RCC 7860 (cell line): ENCODE measurements at places on chromosomes 3 and 15.

GRCh38 chr3:50156549-50157493, 1.7 kb downstream of the SEMA3F start:
- DNase-seq: no peak

DNA sequence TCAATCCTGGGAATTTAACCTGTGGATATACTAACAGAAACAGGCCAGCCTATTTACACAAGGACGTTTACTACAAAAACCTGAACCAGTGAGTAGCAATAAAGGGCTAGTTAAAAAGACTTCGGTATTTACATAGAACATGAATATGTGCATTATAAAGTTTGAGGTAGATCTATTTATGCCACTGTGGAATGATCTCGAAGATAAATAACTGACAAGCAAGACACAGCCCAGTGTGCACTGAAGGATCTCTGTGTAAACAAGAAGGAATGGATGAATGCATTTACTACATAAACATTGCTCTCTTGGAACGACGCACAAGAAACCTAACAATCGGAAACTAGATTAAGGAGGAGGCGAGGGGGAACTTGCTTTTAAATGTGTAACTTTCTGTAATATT, 132.0 kb upstream of the NSMCE3 start:
- DNase-seq: no peak

DNA sequence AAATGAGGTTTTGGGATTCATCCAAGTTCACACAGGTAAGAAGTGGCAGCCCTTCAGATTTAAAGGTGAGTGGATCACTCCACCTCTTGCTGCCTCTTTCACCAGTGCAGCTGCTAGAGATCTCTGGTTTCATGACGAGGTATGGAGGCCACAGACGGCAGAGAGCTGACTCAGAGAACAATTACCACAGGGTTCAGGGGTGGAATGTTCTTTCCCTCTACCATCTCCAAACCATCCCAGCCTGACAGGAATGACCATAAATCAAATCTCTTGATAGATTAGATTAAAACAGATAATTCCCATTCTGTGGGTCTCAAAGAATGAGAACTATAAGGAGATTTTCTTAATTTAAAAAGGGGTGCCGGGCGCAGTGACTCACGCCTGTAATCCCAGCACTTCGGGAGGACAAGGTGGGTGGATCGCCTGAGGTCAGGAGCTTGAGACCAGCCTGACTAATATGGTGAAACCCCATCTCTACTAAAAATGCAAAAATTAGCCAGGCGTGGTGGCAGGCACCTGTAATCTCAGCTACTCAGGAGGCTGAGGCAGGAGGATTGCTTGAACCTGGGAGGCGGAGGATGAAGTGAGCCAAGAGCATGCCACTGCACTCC, 174.2 kb upstream of the ATP11B start:
- DNase-seq: no peak

GRCh38 chr3:195098741-195099525, 172.0 kb downstream of the XXYLT1 start:
- DNase-seq: no peak

- no peak for DNase-seq
These were observed 75.4 kb downstream of the PRICKLE2 start for GRCh38 chr3:64149886-64150285.

DNA sequence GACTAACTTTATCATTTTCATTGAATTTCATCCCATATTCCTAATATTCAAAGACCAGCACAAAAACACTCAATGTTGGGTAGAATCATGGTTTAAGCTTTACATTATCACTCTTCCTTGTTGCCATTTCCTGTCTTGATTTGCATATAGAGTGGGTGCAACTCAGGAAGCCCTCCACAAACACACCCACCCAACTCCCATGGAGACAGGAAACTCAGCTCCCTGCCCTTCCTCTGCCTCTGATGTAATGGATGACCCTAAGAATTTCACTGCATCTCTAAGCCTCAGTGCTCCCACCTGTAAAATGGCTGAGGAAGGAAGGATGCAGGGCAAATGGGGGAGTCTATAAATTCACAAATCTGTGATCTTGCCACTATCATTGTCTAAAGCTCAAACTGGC, 98.1 kb upstream of the BFSP2 start:
- peak; percentile 8 for DNase-seq

DNA sequence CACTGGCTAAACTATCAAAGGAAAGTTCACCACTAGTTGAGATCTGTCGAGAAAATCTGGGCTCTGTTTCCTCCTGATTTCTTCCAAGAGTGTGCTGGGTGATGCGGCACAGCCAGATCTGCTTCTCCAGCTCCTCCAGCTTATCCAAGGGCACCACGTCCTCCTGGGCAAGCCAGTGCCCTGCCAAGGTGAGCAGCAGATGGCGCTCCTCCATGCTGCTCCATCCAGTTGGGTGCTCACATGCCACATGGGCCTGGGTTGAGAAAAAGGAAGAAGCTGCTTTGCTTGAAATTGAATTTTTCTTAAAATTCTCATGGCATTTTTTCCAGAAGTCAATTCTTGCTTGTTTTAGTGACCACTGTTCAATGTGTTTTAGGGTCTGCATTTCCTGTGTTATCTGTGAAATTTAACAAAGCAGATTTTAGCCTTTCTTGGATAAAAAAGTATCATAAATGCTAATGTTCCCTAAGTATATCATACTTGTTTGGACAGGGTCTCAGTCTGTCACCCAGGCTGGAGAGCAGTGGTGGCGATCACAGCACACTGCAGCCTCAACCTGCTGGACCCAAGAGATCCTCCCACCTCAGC, 47.3 kb downstream of the EIF3J start:
- DNase-seq: peak; percentile 24

GRCh38 chr15:31857194-31857593, 173.1 kb upstream of the CHRNA7 start:
- DNase-seq: no peak

GRCh38 chr3:177378168-177378567, 180.9 kb upstream of the TBL1XR1 start:
- DNase-seq: no peak

- DNase-seq: no peak
These were observed 7.6 kb downstream of the XCR1 start for GRCh38 chr3:46019707-46020106.

- DNase-seq: no peak
These were observed 25.1 kb downstream of the RPN1 start for GRCh38 chr3:128625409-128625945.

DNA sequence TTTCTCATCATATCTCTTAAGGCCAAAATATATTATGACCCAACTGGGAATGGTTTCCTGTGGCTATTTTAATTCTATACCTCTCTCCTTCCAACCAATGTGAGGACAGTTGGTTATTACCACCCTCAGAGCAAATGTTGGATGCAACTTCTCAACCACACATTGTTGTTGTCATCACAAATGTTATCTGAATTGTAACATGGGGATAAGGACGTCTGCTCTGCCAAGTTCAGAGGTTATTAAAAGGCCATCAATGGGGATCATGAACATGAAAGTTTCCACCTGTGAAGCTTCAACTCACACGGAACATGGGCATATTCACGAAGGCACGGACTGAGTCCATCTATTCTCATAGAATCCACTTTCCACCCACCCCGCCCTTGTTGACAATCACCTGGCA, 46.8 kb downstream of the MB21D2 start:
- DNase-seq: no peak

DNA sequence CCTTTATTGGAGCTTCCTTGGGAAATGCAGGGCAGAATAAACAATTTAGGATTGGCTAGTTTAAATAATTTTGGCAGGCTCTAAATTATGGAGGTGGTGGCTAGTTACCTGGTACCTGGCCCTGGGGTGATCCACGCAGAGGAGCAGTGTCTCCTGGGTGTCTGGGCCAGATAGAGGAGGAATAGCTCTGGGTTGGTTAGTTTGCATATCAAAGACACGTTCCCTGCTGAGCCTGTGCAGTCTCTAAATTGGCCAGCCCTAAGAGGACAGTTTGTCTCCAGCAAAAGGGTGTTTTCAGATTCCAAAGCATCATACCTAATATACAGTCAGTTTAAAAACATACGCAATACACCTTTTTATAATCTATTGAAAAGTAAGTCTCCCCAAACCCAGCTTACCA, 333.3 kb upstream of the TPM1 start:
- no peak for DNase-seq
